Frontal cortex (tissue), 4 donors: ENCODE measurements at places on chromosomes 11 and 22. TPM values are rescaled to one million over a fixed set of nuclear protein-coding genes. Genes with fewer than 3 reads are reported as not detected.

DNA sequence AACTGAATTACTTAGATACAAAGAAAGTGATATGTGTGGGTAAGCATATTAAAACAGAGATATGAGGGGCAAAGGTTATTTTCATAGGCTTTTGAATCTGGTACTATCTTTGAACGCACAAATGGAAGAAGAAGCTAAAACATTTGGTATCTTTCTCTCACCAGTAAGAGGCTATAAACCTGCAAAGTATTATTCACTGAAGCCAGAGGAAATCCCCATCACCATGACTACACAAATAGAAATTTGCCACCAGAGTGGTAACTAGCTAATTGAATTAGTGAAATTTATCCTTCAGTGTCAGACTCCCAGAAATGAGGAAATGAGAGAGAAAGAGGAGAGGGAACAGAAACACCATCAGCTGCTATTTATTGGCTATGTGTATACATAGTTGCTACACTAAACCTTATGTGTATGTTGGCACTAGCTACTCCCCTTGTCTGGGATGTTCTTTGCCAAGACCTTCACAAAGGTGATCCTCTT is 503.4 kb downstream of the DLG2 start:
- no peak for DNase-seq

Gene ANO9
- total RNA-seq, result not detected

- no peak for DNase-seq
Observed at GRCh38 chr11:69259096-69259495, 34.9 kb upstream of the MYEOV start.

Gene RASGRP2
- 24.9 TPM for total RNA-seq

GRCh38 chr11:47987781-47988180 is 7.4 kb downstream of the PTPRJ start:
- DNase-seq, result no peak

- DNase-seq, result no peak
Observed at GRCh38 chr11:67352546-67353316, 615 bp downstream of the POLD4 start.

DNA sequence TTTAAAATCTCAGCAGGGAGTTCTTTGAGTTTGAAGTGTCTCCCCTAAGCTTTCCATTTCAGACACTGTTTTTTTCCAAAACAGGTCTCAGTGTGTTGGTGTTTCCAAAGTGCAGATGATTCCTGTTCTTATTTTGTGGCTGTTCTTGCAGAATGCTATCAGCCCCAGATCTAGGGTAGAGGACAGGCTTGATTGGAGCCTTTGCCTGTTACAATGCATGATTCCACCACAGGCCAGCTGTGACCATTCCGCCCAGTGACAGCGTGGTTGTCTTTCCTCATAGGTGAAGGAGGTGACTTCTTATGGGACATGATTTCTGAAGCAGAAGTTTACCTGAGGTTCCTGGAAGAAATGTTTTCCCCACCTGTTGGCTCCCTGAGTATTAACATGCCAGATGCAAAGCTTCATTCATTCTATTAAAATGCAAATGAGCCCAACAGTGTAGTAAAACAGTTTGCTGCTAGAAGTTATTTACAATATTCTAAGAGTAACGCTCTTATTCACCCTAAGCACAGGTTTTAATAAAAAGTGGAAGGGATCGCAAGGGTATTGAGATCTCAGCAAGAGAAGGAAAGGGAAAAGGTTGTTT is 36.9 kb upstream of the BIRC3 start:
- DNase-seq, result no peak

GRCh38 chr22:24965822-24966626 is 13.5 kb downstream of the KIAA1671 start:
- no peak for DNase-seq

DNA sequence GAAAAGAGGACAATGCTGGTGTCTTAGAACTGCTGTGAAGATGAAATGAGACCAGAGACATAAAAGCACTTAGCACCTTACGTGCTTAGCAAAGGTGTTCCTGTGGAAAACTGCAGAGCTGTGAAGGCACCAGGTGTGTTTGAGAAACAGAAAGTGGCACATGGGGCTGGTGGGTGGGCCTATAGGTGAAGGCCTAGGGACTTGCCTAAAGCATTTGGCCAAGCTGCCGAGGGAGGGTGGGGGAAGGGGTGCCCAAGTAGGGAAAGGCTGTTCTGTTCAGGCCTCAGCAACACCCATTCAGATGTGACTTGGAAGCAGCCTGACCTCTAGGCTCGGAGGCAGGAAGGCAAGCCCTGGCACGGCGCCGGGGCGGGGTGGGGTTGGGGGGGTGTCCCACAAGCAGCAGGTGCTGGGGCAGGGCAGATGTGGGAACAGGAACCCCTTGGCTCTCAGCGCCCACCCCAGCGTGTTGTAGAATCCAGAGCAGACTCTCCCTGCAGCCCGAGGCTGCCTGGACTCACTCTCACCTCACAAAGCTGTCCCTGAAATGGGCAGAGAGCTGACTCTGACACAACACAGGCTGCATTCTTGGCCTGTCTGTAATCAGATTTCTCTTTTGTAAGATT is 366.7 kb upstream of the NARS2 start:
- DNase-seq, result no peak

Gene SLC22A8
- 1.2 TPM for total RNA-seq

DNA sequence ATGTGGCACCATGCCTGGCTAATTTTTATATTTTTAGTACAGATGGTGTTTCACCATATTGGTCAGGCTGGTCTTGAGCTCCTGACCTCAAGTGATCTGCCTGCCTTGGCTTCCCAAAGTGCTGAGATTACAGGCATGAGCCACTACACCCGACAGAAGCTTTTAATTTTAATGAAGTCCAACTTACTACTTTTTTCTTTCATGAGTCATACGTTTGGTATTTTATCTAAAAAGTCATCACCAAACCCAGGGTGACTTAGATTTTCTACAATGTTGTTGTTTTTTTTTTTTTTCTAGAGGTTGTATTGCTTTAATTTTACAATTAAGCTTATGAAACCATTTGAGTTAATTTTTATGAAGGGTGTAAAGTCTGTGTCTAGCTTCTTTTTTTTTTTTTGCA is 34.9 kb downstream of the JRKL start:
- DNase-seq, result no peak

Gene NXPE4
- not detected for total RNA-seq

DNA sequence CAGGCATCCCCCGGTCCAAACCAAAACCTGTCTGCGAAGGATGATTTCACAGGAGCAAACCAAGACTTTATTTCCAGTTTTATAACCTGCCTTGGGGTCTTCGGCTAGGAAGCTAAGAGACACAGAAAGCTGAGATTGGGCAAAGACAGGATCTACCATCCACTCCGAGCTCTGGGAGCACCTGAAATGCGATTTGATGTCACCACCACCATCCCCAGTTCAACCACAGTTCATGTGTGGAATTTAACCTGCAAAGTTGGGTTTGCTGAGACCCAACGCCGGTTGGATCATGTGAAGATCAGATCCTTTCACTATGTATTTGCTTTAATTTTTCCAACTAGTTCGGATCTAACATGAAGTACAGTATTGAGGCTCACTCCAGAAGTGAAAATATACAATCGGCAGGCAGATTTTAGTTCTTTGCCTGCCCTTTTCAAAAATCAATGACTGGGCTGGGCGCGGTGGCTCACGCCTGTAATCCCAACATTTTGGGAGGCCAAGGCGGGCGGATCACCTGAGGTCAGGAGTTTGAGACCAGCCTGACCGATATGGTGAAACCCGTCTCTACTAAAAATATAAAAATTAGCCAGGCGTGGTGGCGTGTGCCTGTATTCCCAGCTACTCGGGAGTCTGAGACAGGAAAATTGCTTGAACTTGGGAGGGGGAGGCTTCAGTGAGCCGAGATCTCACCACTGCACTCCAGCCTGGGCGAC is 1.4 kb upstream of the C11orf24 start:
- DNase-seq, result no peak

- DNase-seq, result no peak
Observed at GRCh38 chr11:10309163-10310093, 4.6 kb downstream of the ADM start.

DNA sequence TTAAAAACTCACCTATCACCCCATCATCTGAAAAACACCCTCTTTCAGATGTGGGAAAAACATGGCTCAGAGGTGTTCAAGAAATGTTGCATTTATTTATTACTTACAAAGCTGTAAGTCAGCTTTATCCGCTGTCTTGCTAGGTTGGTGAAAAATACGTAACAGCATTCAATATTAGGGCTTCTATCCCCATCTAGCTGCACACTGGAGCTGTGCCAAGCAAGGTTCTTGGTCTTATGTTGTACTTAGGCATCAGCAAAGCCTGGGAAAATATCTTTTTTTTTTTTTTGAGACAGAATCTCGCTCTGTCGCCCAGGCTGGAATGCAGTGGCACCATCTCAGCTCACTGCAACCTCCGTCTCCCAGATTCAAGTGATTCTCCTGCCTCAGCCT is 7.5 kb downstream of the SERPING1 start:
- no peak for DNase-seq

Gene GTPBP1
- 34.6 TPM for total RNA-seq

Gene MEI1
- total RNA-seq, result 0.41 TPM

DNA sequence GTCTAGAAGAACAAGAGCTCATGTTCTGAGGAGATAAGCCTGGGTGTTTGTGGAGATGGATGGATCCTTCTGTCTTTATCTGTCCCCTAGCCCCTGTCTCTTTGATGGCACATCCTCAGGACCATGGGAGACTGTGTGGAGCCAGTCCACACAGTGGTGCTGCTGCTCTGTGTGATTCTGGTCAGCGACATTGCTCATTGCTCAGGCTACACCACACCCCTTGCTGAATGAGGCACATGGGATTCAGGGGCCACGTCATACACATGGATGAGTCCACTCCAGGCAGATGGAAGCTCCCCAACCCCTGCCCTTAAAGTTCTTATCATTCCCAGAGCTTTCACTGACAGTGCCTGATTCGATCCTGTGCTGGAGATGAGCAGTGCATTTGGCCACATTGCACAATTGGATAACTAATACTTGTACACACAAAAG is 222.2 kb downstream of the NAV2 start:
- no peak for DNase-seq

- no peak for DNase-seq
Observed at GRCh38 chr11:11435635-11436034, 82.6 kb upstream of the CSNK2A3 start.

Gene TRPM5
- total RNA-seq, result not detected

Gene CNGA4
- 0.41 TPM for total RNA-seq

DNA sequence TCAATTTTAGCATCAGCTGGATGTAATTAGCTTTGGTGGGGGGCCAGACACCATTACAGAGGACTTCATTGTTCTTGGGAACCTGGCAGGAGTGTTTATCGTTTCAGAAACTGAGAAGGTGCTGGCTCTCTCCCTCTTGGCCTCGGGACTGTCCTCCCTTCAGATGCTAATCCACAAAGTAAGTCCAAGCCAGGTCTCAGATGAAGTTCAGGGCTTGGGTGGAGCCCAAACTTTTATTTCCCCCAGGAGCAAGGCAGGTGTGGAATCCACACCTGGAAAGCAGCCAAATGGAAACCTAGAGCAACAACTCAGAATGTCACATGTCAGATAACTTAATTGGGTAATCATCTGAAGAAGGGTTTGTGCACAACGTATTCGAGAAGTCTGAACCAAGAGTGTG is 119.2 kb downstream of the ME3 start:
- no peak for DNase-seq

DNA sequence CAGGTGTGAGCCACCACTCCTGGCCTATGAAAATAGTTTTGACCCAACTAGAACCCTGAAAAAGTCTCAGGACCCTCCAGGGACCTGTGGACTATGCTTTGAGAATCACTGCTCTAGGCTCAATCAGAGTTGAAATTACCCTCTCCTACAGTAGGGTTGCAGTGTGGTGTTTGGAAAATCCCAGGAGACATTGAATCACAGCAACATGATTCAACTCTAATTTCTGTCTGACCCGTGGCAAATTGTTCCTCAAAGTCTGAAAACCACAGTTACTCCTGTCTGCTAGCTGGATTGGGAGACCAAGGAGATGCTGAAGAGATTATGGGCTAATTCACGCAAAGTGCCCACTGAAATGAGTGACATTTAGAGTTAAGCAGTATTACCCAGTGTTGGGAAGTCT is 5.4 kb upstream of the MTMR3 start:
- no peak for DNase-seq

Gene DDX10
- 31.4 TPM for total RNA-seq

- DNase-seq, result no peak
Observed at GRCh38 chr11:63907808-63908530, 9.0 kb downstream of the RCOR2 start.

Gene HEPHL1
- total RNA-seq, result not detected

DNA sequence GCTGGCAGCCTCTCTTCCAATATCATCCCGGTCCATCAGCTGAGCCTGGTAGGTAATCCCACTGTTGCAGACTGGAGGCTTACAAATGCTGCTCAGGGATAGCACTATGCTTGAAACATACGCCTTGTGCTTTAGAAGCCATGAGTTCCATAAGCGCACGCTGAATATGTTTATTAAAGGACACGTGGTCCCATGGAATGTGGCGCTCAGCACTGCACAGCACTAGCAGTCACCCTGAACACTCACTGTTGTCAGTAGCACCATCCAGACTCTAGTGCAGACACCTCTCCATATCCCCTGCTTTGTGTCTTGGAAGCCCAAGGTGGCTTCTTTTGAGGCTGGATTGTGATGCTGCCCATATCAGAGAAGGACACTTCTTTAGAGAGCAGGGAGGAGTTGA is 120.9 kb downstream of the MAML2 start:
- DNase-seq, result no peak

DNA sequence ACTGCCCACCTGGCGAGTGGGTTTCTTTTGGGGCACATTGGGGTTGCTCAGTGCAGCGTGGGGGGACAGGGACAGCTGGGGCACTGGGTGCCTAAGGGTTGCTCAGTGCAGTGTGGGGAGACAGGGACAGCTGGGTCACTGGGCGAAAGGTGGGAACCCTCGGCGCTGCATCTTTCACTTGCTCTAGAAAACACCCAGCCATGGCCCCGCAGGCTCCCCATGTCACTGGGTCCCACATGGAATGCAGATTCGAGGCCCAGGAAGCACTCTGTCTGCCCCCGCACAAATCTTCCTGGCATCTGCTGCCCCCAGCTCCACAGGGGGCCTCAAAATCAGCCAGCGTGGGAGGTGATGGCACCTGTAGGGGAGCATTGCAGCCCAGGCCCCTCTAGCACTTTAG is 229.3 kb downstream of the BRD1 start:
- no peak for DNase-seq

Gene SYCE3
- not detected for total RNA-seq

GRCh38 chr11:64357446-64357845 is 1.5 kb upstream of the RPS6KA4 start:
- DNase-seq, result no peak

- no peak for DNase-seq
Observed at GRCh38 chr11:118230088-118230487, 5.3 kb upstream of the JAML start.

- DNase-seq, result no peak
Observed at GRCh38 chr11:73399636-73400035, 23.4 kb downstream of the RELT start.

GRCh38 chr22:45096256-45096907 is 67.3 kb upstream of the NUP50 start:
- DNase-seq, result peak; percentile 62

- DNase-seq, result no peak
Observed at GRCh38 chr11:13140873-13141655, 131.9 kb downstream of the RASSF10 start.

DNA sequence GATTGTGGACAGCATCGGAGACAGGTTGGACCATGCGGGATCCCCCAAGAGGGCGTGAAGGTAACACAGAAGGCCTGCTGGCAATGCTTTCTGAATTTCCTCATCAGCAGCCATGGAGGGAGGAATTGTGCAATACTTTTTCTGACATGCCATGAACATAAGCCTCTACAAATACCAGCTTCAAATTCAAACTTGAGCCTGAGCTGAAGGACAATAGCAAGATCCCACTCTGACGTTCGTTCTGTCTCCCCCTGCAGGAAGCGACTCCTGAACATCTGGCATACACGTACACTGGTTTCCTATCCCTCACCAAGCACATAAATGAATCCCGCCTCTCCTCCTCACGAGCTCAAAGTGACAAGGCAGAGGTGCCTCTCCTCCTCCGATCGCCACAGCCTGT is 312.2 kb downstream of the BRD1 start:
- no peak for DNase-seq

Gene OR6T1
- total RNA-seq, result not detected
